CD4-positive, alpha-beta T cell treated with Interleukin-10 for 1 hour (primary cell): ENCODE measurements at places on chromosomes 11 and 22.

GRCh38 chr11:12287009-12287373, 90.4 kb upstream of the PARVA start:
- DNase-seq = no peak

GRCh38 chr22:49976439-49977175, 16.0 kb downstream of the PIM3 start:
- peak; percentile 77 for DNase-seq

GRCh38 chr22:38953577-38954413, 3.6 kb upstream of the APOBEC3A start:
- DNase-seq = peak; percentile 63

DNA sequence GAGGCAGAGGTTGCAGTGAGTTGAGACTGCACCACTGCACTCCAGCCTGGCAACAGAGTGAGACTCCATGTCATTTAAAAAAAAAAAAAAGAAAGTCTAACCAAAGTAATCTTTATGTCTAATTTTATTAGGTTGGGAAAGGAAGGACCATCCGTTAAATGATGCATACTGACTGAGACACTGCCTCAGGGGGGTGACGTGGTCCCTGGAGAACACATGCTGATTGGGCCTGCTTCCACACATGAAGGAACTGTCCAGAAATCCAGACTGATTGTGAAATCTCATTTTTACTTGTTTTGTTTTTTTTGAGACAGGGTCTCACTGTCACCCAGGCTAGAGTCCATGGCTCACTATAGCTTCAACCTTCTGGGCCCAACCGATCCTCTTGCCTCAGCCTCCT, 5.5 kb downstream of the SF3A1 start:
- no peak for DNase-seq

DNA sequence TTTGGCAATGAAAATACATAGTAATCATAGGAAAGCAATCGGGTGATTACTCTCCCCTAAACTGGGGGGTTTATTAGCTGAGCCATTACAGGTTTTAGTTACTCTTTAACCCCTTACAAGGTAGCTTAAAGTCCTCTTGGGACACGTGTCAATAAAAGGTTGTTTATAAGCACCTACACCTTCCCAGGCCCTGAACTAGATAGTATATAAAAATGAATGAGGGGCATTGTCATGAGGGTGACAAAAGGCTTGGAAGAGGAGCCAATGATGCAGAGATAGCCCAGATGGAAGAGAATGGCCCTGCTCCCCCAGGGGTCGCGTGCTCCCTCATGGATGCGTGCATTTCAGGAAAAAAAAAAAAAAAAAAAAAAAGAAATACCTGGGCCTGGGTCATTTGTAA, 276.9 kb downstream of the TBC1D22A start:
- no peak for DNase-seq

DNA sequence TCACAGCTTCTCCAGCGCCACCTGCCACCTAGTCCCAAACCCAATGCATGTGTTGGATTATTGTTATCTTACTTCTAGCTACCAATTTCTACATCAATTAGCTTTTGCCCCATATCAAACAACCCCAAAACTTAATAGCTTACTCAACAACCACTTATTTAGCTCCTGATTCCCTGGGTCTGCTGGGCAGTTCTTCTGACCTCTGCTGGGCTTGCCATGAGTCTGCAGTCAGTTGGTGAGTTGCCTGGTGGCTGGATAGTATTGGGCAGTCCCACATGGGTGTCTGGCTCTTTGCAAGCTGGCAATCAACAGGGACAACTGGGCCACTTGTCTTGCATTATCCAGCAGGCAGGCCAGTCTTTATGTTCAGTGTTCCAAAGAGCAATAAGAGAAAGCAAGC, 13.6 kb upstream of the MS4A15 start:
- no peak for DNase-seq

DNA sequence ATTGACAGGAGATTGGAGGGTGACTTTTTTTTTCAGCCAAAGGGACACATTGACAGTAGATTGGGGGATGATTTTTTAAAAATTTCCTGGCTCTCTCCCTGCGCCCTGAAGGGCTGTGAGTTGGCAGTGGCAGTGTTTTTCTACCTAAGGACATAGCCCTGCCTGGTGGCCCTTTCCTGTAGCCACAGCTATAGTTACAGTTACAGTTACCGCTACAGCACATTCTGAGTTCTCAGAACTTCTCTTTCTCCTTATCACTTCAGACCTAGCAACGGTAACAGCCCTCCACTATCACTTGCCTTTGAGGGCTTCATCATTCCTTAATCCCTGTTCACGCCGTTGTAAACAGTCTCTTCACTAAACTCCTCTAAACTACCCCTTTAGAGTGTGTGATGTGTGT, 684 bp downstream of the MRGPRX2 start:
- no peak for DNase-seq

- no peak for DNase-seq
Observed at GRCh38 chr11:12677131-12677530, 2.9 kb downstream of the TEAD1 start.

DNA sequence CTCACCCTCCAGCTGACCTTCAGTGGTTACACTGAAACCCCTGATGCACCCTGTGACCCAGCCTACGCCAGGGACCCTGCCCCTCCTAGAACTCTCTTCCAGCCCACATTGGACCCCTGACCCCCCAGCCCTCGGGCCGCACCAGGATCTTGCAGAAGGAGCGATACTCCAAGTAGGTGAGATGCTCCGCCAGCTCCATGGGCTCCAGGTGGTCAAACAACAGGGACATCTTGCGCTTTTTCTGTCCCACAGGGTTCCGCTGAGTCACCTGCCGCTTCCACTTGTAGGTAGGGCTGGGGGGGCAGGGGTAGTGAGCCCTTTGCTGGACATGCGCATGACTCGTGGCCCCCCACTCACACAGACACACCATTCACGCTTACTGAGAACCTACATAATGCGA, 4.1 kb downstream of the RASGRP2 start:
- DNase-seq = no peak

- DNase-seq = no peak
Observed at GRCh38 chr11:15202626-15203025, 87.9 kb downstream of the INSC start.

GRCh38 chr22:44963832-44964721, 45.7 kb downstream of the PHF21B start:
- DNase-seq = no peak

DNA sequence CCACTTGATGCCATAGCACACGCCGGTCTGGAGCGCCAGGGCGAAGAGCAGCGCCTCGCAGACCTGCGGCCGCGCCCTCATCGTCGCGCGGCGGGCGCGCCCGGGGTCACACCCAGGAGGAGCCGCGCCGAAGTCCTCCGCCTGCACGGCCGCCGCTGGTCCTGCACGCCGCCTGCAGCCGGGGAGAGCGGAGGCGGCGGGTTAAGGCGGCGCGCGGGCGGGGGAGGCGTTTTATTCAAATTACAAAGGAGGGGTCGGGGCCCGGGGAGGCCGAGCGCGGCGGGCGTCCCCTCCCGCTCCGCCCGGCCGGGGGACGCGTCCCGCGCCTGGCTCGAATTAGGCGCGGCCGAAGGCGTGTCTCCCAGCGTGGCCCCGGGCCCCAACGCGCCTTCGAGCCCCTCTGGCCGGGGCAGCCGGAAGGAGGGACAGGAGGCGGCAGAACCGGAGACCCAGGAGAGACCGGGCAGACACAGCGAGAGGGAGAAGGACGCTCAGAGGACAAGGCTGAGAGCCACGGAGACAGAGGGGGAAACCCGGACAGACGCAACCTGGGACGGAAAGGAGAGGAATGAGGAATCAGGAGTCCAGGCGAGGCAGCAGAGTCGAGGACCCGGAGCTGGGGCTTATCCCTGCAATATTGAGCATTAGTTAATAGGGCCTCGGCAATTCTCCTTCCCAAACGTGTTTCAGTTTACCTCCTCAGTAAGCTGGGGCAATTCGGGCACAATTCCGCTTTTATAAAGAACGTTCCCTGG, at the start of gene WNT11:
WNT11 (minus strand) TSS at position 176 of the 755 bp plus-strand sequence; CDS start at position 81, 95 bp downstream.
- DNase-seq = peak; percentile 19

GRCh38 chr11:120334894-120335462, 1.2 kb upstream of the ARHGEF12 start:
- peak; percentile 82 for DNase-seq

GRCh38 chr11:114134870-114135269, 75.4 kb downstream of the ZBTB16 start:
- DNase-seq = no peak

DNA sequence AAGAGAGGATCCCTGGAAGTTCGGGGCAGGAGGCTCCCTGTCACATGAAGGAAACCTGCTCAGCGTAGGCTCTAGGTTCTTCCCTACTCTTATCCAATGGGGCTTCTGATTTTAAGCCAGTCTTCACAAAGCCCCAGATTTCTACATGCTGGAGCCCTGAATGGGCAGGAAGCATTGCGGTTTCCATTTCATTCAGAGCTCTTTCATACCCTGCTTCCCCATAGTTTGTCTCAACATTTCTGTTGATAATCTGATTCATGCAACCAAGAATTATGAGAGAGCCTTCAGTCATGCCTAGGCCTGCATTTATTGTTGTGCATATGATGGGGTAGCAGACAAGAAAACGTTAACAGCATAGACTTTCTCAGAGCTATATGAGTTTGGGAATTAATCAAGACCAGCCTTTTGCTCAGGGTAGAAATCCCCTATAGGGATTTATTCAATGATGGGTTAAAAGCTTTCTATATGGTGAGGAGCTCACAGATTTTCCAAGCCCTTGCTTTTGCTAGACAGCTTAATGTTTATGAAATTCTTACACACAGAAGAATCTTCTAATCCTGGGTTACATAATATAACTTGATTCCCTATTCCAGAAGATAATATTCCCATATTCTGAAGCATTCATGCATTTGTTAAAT, 15.9 kb downstream of the OR51B4 start:
- DNase-seq = no peak

DNA sequence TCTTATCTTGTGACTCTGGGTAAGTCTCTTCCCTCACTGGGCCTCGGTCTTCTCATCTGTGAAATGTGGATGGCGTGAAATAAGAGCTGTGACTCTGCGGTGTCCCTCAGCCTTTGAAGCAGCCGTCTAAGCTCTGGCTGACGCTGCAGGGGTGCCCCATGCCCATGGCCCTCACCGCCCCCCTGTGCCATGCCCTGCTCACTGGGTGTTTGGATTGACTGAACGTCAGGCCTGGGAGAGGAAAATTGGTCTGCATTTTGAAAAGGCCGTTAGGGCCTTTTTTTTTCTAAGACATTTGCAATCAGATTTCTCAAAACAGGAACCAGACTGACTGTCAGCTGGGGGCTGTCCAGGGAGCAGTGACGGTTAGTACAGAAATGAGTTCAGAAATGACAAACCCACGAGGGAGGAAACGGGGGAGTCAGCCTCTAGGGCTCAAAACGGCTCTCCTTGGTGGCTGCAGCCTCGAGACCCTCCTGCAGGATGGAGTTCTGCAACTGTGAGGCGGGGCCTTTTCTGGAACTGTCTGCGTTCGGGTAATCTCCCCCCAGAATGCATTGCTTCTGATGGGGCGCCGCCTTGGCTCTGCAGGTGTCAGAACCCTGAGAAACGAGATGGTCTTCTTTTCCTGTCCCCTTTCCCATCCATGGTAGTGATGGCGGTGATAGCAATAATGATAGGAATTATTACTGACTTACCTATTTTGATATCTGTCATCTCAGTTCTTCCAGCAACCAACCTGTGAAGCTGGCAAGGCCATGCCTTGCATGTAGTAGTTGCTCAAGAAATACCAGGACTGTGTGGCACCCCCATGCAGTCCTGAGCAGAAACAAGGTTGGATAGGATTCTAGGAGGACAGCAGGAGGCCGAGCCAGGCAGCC, 2.0 kb downstream of the GRK2 start:
- peak; percentile 70 for DNase-seq

- DNase-seq = peak; percentile 57
Observed at GRCh38 chr22:38230108-38230825, 28.5 kb downstream of the MAFF start.

- DNase-seq = no peak
Observed at GRCh38 chr11:108558222-108558621, 35.3 kb downstream of the EXPH5 start.

- no peak for DNase-seq
Observed at GRCh38 chr11:86719781-86720463, 47.5 kb upstream of the ME3 start.

GRCh38 chr11:59708537-59708936, 5.1 kb downstream of the OR10V1 start:
- no peak for DNase-seq

DNA sequence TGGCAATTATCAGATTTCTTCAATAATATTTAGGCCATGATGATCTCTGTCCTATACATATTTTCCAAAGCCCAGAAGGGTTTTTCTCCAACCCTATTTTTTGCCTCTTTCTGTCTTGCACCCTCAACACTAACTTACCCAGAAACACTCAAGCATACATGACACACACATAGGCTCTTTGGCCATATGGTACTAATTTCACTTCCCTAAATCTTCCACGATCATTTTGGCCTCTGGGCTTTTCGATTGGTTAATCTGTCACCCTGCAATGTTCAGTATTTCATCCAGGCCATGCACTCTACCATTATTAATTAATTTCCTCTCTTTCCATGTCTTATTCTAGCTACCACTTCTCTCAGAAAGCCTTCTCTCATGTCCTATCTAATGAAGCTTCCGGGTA, 59.8 kb downstream of the LUZP2 start:
- no peak for DNase-seq

GRCh38 chr11:17183836-17184235, 23.9 kb downstream of the PIK3C2A start:
- DNase-seq = no peak

- DNase-seq = no peak
Observed at GRCh38 chr22:46967445-46968358, 205.3 kb downstream of the TBC1D22A start.

- DNase-seq = peak; percentile 81
Observed at GRCh38 chr22:19970479-19971275, 29.1 kb upstream of the TXNRD2 start.

- DNase-seq = peak; percentile 69
Observed at GRCh38 chr11:47523490-47524225, 29.3 kb downstream of the CELF1 start.

DNA sequence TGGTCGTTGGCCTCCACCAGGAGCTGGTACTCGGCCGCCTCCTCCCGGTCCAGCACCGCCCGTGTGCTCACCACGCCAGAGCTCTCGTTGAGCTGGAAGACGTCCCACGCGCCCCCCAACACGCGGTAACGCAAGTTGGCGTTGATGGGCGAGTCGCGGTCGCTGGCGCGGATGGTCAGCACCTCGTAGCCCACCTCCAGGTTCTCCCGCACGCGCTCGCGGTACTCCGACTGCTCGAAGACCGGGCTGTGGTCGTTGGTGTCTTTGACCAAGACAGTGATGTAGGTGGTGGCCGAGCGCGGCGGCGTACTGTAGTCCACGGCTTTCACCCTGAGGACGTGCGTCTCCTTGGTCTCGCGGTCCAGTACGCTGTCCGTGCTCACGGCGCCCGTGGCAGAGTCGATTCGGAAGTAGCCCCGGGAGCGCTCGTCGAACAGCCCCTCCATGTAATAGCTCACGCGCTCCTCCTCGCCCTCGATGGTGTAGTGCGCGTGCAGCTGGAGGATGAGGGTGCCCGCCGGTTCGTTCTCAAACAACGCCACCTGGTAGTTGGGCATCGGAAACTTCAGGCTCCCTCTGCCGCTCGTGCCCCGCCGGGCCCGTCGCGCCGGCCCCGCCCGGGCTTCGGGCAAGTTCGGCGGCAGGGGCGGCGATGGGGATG, 1.4 kb downstream of the CELSR1 start:
- DNase-seq = no peak
